ENCODE measurements at places on chromosomes 3 and 15.

GRCh38 chr15:47720555-47720954 is 3.2 kb downstream of the SEMA6D start:
- no peak for DNase-seq

- no peak for DNase-seq
These were observed 75.6 kb downstream of the AQP9 start for GRCh38 chr15:58213587-58214338.

DNA sequence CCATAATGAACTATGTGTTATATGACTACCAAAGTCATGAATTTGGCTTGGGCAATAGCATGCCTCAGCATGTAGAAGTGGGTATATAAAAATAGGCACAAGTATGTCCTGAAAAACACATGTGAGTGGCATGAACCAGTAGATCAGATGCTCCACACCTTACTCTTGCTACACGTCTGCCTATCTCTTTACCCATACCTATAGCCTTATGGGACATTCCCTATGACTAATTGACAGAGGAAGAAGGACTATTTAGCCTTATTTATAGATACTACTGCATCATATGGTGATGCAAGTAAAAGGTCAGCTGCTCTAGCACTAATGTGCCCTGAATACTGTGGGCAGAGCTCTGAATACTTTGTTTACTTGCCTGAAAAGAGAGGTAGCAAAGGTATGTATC is 81.0 kb upstream of the ZPLD1 start:
- DNase-seq: no peak

- no peak for DNase-seq
These were observed 197.2 kb downstream of the KCNAB1 start for GRCh38 chr3:156317462-156318074.
